H9 (cell line): ENCODE measurements at places on chromosomes 2 and 18.

DNA sequence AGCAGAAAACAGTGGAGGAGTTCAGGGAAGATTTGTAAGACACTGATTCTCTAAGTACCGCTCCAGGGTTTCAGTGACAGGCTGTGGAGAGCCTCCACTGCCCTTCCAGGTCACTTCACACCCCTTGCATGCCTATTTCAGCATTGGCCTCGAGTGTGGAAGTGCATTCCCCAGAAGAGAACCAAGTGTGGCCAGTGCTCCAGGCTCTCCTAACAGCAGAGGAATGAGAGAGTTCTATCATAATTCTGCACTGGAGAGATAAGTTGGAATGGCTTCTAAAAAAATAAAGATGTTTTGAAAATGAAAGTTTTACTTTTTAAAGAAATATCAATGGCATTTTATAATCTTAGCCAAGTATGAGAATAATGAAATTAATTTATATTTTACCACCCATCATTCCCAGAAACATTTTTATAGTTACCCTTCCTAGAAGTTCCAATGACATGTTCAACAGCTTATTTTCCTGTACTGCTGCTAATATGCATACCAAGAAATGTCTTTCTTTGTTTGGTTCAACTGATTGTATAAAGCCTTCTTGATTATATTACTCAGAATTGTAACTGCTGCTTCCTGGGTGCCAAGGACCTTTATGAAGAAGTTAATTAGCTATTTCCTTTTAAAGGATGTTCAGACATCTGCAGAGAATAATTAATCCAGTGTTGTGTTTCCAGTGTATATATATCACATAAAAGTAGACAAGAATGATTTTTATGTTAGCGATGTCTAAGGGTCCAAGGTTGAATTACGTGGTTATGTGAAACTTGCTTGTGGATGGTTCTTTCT is 61.0 kb upstream of the SERPINE2 start:
- DNase-seq, result no peak

DNA sequence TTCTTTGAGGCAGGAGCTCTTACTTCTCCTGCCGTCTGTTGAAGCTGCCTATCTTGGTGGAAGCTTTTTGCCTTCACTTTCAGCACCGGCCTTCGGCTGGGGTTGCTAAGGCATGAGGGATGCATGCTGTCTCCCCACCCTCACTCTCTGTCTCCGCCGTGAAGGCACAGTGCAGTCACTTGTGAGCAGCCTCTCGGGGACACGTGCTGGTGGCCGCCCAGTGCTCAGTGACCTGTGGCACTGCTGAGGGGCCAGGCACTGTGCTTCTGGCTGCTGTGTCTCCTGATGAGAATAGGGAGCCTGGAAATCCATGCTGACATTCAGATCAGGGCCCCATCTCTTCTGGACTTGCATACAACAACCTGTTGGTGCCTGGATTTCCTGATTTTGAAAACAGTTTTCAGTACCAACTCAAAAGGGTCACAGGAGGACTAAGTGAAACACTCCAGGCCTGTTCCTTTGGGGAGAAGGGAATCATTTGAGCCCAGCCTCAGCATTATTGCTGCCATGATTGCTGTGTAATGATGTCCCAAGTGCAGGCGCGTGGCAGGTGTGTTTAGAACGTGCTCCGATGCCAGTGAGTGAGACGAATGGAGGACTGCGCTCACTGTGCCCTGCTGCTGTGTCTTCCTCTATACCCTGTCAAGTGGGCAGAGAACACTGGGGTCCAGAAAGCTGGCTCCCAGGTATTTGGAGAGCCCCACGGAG is 218.1 kb downstream of the SEPTIN10 start:
- no peak for DNase-seq

DNA sequence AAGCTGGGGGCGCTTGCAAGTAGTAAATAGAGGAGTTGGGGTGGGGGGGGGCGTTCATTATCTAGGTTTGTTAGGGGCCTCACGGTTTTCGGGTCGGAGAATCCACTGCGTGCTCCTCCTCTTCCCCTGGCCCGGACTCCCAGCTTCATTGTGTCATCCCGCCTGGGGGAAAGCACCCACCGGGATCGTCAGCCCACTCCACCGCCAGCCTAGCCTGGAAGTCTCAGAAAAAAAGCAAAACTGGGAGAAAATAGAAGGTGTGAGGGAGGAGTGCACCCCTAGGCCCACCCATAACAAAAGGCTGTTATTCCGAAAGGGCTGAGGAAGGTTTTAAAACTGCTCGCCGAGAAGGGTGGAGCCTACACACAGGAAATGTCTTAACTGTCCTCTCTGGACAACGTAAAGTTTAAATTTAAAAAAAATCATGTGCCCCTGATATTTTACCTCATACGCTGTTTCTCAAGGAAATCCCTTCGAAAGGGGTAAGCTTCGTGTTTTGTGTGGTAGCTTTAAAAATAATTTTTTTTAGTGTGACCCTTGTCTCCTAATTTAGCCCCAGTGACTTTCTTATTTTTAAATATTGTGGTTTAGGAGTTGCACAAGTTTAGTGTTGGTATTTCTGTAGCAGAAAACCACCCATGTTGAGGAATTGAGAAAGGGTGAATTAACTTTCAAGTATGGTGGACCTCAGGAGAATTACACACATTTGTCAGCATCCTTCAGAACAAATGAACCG is 104.2 kb downstream of the SPTBN1 start:
- DNase-seq, result no peak

DNA sequence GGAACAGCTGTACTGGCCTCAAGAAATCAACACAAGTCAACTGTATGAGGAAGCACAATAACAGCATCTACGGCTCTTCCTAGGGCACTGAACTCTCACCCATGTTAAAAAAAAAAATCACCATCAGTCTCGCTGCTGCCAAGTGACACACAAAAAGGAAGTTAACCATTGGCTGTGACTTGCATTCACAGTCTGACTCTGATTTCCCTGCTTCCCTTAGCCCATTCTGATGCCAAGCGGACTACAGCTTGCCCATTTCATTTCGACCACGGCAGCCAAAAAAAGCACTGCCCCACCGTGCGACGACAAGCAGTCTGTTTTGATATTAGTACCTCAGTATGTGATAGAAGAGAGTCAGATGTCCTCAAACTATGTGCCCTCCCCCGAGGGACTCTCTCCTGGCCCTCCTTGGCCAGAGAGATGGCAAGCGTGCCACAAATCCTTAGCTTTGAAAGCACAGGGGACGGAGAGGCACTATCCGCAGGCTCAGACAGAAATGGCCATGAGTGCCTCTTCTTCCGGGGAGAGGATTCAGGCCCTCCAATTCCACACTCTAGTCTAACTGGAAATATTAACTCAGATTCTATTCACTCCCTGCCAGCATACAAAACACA is 250.0 kb downstream of the TCF4 start:
- DNase-seq, result no peak

DNA sequence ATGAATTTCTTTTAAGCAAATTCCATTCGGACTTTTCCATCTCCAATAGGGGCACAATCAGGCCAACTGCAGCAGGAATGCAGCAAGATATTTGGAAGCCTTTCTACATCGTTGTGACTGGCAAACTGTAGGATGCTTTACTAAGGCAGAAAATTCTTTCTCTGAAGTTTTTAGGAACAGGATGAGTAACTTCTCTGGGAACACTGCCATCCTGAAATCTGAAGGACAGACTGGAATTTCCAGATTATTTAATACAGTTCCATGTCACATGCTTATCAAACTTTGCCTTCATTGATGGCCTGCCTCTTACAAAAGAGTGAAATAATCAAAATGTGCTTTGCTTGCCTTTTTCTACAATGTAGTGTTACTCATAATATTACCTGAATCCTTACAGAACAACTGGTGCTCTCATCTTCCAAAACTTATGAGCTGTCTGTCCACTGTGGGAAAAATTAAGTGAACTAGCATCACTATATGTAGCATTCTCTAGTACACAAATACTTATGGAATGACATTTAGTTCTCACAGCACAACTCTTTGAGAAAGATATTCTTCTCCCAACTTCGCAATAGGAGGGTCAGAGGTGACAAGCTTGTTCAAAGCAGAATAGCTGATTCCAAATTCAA is 32.0 kb upstream of the MAP2 start:
- DNase-seq, result no peak

DNA sequence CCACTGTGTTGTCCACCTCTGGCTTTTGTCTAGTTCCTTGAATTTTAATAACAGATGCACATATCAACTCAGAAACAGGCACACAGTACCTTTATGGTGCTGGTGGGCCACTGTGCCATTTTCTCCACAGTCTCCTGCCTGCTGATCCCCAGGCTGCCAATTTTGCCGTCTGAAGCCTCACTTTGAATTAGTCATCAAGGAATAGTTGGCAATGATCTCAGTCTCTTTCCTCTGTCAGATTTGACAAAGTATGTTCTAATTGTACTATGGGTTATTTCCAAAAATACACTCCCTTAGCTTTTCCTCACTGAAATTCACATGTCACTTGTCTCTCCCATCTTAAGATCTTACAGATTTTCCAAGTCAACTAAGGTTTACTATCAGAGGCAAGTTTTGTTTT is 140.7 kb downstream of the ZNF516 start:
- DNase-seq, result no peak

DNA sequence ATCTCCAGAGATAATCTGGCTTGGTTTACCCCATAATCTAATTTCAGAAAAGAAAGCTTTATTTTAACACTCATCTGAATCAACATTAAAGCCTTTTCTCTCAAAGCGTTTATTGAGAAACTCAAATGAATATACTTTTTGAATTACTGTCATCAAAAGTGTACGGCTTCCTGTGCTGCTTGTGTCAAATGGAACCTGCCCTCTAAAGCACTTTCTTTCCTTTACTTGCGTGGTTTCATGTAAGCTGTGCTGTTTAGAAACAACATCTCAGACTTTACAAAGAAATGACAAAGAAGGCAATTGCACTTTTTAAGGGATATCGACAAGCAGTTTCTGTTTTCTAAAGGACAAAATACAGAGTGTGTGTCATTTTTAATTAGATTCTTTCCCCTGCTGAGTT is 35.1 kb downstream of the CYBRD1 start:
- no peak for DNase-seq

DNA sequence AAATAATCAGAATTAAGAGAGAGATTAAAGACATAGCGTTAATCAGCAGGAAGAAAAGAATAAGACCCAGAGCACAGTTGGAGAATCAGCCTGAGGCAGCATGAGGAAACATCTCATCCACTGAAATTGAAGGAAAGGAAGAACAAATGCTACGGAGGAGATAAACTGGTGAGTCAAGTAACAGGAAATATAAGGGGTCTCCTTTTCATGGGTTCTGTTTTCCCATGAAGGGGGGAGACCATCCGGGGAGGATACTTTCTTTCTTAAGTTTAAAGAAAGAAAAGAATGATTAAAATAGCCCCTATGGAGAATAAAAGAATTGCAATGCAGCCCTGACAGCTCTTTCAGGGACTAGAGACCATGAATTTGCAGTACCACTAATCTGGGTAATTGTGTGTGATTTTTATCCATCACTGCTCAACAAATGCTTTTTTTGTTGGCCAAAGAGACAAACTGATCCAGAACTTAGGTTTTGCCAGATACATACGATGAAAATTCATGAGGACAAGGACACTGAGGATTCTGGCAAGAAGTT is 17.7 kb downstream of the ROCK2 start:
- DNase-seq, result no peak

GRCh38 chr2:112693596-112693995 is 27.2 kb upstream of the NT5DC4 start:
- DNase-seq, result no peak

GRCh38 chr2:204249437-204249836 is 295.8 kb upstream of the PARD3B start:
- DNase-seq, result no peak

GRCh38 chr2:237177052-237177451 is 91.4 kb downstream of the COPS8 start:
- DNase-seq, result no peak

DNA sequence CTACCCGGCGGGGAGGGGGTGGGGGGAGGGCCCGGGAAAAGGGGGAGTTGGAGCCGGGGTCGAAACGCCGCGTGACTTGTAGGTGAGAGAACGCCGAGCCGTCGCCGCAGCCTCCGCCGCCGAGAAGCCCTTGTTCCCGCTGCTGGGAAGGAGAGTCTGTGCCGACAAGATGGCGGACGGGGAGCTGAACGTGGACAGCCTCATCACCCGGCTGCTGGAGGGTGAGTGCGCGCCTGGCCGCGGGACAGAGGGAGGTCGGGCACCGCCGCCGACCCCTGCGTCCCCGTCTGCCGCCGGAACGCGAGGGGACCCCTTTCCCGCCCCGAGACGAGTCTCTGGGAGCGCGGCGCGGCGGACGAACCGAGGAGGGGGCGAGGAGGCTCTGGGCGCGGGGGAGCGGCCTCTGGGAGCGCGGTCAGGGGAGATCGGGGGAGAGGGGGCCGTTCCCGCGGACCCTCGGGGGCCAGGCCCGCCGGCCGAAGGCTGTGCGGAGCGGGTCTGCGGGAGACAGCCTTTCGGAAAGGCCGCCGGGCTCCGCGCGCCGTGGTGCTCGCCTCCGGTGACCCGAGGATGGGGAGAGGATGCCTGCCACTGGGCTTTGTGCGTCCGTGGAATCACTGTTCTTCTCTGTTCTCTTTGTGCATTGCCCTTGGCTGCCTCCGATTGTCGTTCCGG is 463 bp downstream of the PPP1CB start:
- DNase-seq, result no peak

DNA sequence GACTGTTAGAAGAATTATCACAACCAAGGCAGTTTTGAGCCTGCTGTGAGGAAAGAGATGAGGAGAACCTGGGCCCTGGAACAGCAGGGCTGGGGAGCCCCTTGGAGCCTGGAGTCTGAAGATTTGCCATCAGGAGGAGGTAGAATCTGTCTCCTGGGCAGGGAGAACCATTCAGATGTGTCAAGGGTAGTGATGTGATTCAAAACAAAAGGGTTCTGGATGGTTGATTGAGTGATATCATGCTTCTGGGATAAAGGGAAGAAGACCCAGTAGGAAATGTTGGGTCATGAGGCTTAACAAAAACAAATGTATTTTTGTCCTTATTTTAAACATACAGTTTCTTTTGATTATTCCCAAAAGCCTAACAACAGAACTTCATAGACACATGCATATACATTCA is 28.6 kb downstream of the RNF144A start:
- no peak for DNase-seq

GRCh38 chr2:18078216-18078615 is 199.7 kb downstream of the KCNS3 start:
- no peak for DNase-seq

DNA sequence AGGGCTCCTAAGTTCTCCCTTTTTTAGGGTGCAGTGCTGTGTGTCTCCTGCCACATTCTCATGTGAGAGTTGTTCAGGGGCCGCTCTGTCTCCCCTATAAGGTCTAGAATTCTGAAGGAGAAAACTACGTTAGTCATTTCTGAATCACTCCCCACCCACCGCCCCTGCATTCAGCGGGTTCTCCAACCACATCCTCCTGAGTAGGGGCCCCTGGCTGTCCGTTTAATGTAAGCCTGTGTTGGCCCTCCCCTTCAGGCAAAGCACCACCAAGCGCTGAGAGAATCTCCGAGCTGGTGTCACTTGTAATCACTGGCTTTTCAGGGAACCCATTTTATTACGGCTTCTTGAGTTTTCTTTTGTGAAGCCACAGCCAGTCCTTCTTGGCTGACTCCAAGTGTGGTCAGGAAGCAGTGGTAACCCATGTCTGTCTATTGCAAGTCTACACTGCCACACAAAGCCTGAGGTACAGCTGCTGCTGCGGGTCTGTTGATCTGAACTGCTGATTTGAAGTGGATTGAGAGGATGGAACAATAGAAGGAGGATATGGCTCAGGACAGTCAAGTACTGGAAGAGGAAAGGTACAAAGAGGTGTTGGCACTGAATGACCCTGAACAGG is 16.9 kb downstream of the LCT start:
- no peak for DNase-seq
